ENCODE measurements at places on chromosomes 5 and 9. TPM values are rescaled to one million over a fixed set of nuclear protein-coding genes. Genes with fewer than 3 reads are reported as not detected.

Gene TAS2R1
- not detected for total RNA-seq

- H3K27ac ChIP-seq, result no peak overlapping the region
- peaks cover 14% of the 10 kb centered on the region for H3K27me3 ChIP-seq
- H3K4me1 ChIP-seq, result no peaks in the 10 kb centered on the region
Observed at GRCh38 chr9:126773004-126773607, 31.7 kb upstream of the ZBTB43 start.

DNA sequence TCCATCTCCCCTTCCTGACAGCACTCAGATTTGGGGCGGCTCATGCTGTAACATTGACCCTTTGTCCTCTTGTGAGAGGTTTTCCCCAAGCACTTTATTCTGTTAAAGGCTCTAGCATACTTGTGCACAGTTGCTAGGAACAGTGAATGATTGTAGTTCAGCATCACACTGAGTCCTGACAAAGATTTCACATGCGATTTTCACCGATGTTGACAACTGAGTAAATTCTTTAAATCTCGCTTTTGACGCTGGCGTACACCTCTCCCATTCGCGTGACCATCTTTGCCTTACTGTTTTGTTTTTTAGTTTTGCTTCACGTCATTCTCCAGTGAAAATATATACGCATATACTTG lies 780 bp downstream of the CDC37L1 start:
- H3K4me1 ChIP-seq, result peaks cover 25% of the 10 kb centered on the region
- DNase-seq, result peak; percentile 31
- H3K27me3 ChIP-seq, result no peaks in the 10 kb centered on the region
- peak overlapping the region; percentile 76 for H3K4me3 ChIP-seq
- peak overlapping the region; percentile 89 for H3K27ac ChIP-seq

Gene KCTD16
- total RNA-seq, result 3.6 TPM

- H3K4me1 ChIP-seq, result no peaks in the 10 kb centered on the region
- no peak overlapping the region for H3K27ac ChIP-seq
- H3K4me3 ChIP-seq, result no peak overlapping the region
- H3K27me3 ChIP-seq, result no peaks in the 10 kb centered on the region
- no peaks in the 10 kb centered on the region for H3K36me3 ChIP-seq
Observed at GRCh38 chr9:79939819-79940218, 368.1 kb downstream of the TLE4 start.

Gene SYK
- total RNA-seq, result not detected

GRCh38 chr5:169873642-169874041 lies 106.7 kb downstream of the INSYN2B start:
- no peak overlapping the region for H3K4me3 ChIP-seq
- H3K27ac ChIP-seq, result no peak overlapping the region
- no peaks in the 10 kb centered on the region for H3K27me3 ChIP-seq
